Stimulated activated CD4-positive, alpha-beta T cell treated with anti-CD3 and anti-CD28 coated beads, Interleukin-2, amount 100 ng/mL, for 24 hours (primary cell): ENCODE measurements at places on chromosomes 5 and 9.

- DNase-seq = no peak
Observed at GRCh38 chr9:16266648-16267276, 603.7 kb downstream of the BNC2 start.

DNA sequence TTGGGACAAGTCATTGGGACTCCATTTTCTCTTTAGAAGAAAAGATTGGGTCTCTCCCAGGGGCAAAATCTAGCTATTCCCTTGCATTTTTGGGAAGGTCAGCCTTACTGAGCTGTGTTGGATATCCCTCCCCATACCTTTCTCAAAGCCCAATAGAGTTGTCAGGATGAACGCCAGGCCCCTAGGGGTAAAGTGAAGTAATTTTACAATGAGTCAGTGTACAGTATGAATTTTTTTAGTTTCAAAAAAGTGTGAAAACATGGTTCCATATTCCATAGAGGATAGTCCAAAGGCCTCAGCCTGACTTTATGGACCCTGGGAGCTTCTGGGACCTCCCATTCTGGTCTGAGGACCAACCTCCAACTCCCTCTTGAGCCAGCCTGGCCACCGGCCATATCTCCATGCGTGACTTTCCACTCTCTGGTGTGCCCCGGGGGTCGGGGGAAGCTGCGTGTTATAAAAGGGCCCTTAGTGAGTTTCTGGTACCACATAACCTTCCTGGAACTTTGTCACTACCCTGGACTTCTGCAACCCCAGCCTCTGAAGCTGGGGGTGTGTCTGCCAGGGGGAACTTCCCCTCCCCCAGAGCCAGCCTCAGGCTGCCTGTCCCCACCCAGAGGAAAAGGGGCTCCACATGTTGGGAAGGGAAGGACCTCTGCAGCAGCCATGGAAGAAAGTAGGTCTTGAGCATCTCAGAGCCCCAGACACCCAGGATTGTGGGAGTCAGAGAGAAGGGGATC is 52.4 kb upstream of the SYNPO start:
- DNase-seq = no peak

- no peak for DNase-seq
Observed at GRCh38 chr5:2454876-2455275, 296.6 kb downstream of the IRX2 start.

DNA sequence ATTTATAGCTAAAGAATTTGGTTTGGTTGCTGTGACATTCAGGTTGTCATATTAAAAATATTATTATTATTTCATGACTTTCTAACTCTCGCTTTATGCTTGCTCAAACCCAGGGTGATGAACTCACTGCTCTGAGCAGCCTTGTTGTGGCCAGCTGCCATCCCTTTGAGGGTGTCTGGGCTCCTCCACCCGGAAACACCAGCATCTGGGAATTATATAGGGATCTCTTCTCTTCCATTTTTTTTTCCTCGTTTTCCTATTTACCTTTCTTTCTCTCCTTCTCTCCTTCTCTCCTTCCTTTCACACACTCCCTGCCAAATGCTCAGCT is 355.8 kb upstream of the SMARCA2 start:
- no peak for DNase-seq

GRCh38 chr9:125579030-125579932 is 127.7 kb downstream of the MAPKAP1 start:
- no peak for DNase-seq

GRCh38 chr9:35432076-35432475 is 57.8 kb upstream of the RUSC2 start:
- no peak for DNase-seq
